ENCODE measurements at places on chromosomes 6 and 20.

DNA sequence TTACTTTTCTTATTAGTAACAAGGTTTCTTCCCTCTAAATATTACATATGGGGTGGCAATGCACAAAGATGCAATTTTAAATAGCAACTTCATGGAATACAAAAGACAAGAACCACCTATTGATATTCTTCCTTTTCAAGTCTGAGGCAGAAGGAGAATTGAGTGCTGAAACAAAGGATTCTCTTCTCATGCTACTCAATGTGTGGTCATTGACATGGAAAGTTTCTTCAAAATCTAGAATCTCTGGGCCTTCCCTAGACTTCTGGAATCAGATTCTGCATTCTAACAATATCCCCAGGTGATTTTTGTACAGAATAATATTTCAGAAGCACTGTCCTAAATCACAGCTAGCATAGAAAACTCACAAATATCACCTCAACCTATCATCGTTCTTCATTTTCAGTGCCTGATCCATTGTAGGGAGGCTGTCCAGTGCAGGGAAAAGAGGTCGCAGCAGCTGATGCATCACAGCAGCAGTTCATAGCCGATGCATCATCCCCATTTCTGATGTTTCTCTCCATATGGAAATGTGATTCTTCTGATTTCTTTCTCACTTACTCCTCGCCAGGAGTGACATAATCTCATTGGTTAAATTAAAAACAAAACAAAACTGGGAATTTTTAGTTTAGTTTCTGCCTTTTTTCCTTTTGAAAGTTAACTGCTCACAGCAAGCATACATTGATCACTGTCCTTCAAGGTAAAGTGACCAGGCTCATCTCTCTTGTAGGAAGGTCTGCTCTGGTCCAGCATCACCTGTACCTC lies 139.5 kb upstream of the FAM83B start:
- DNase-seq, result no peak

DNA sequence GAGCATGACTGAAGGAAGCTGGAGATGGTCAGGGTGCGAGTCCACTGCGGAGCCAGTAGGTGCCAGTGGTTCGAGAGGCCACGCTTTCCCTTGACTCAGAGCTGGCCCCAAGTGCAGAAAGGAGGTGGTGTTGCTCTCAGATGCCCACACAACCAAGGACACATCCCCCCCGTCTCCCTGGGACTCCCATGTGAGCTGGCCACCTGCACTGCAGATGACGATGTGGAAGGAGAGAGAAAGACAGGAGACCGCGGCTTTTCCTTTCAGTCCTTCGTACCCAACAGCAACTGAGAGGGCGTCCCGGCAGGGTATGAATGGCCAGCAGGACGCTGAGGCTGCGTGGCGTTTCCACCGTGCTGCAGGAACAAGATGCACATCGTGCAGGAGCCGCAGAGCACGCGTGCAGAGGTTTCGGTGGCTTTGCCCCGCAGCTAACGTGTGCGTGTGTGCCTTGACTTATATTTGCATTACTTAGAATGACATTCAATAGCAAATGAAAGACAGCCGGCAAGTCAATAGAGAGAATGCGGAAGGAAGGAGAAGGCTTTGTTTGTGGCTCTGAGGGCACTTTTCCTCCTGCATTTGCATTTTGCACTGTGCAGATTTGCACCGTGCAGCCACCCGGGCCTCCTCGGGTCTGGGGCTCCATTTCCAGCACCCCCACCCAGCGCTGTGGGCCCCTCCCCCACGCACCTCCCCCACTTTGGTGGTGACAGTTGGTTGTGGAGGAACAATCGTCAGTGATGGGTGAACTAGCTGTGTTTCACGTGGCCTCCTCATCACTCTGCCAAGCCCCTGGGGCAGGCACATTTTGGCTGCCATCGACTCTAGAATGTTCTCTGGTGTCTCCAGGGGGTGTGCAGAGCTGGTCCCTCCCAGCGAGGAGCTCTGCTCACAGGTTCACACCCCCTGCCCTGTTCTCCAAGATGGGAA lies 26.4 kb upstream of the BHLHE23 start:
- peak; percentile 17 for DNase-seq

DNA sequence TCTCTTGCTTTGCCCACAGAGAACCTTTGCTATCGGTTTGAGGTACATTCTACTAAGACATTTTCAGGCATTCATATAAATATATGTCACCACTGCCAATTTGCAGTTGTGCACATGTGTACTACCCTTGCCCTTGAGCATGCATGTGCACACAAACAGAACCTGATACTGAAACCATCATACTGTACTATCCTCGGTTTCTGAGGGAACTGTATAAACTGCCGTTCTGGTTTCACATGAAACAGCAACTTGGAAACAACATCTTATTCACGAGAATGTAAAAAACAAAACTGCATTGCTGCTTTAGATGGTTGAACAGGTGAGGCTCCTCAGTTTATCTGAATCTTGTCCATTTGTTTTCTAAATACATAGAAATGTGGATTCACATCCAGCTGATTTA lies 151.2 kb upstream of the TMEM170B start:
- DNase-seq, result no peak

GRCh38 chr6:73586416-73586974 lies 65.7 kb upstream of the EEF1A1 start:
- DNase-seq, result no peak

DNA sequence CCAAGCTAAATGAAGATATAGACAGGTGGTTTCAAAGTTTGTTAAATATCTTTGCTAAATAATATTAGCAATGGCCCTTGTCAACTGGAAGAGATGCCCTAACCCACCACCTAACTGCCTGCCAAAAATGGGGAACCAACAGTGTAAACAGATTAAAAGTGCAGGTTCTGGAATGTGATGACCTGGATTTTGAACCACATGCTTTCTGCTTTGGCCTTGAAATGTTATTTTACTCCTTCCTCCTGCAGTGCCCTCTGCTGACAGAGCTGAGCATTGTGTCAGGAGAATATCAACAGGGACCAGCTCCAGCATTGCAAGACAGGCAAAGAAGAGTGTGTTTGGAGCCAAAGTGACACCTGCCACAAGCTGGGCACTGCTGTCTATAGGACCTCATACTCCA lies 226.6 kb downstream of the MYLK4 start:
- no peak for DNase-seq

DNA sequence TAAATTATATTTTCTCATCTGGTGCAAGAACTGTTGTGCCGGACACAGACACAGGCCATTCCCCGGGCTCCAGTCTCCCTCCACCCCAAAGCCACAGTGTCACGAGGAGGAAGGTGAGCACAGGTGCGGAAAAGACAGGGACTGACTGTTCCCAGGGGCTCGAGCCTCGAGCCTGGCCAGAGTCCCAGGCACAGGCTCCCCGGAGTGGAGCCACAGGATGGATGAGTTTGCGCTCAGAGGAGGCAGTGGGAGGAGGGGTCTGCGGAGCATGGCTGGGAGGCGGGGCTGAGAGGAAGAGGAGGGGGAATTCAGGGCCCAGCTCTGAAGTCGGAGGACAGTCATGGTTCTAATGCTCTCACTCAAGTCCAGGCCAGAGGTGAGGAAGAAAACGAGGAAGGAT lies 284.8 kb downstream of the SMOC2 start:
- DNase-seq, result no peak

DNA sequence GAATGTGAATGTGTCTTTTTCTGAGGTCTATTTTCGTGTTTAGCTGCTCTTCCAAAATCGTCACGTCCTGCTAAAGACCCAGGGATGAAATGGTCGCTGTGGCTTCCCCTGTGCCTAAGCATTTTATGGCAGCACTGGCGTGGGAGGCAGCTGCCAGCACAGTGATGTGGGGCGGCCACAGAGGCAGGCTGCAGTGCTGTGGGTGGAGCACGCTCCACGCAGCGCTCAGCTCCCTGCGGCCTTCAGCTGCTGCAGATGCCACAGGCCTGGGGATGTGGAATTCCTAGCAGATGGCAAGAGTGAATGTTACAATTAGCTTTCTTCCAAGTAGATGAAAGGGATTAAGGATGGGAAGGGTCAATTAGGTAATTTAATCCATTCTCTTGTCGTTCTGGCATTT lies 242.6 kb downstream of the SMOC2 start:
- no peak for DNase-seq

- DNase-seq, result no peak
Measured at GRCh38 chr6:136895901-136896300, 26.2 kb upstream of the SLC35D3 start.

- DNase-seq, result no peak
Measured at GRCh38 chr20:30284281-30284905, 973.1 kb upstream of the DEFB115 start.

DNA sequence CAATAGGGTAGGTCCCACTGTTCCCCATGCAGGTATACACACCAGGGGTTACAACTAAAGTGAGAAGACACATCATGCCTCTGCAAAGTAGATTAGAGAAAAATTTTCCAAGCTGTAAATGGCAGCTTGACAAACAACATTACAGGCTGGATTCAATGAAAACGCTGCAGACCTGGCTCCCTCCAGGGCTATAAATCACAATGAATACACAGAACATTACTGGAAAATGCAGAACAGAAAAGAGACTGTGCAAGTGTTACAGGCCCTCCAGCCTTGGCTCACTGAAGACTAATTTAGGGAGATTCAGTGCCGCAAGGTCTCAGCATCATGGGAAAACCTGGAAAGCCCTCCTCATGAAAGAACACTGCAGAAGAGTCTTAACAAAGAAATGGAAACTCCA lies 207.8 kb downstream of the KHDC1L start:
- no peak for DNase-seq

DNA sequence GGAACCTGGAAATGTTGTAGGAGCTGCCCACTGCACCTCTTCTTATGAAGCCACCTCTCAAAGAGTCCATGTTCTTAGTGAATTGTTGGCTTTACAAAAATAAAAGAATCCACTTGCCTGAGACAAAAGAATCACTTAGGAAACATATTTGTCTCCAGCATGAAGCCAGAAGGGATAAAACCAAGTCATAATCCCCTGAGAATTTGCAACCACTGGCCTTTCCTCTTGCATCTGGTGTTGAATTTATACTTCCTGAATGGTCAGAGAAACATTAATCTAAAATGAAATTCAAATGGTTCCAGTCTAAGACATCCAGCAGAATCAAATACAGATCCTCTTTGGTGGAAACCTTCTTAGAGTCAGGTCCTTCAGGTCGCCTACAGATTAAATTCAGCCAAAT lies 192.5 kb upstream of the ECI2 start:
- no peak for DNase-seq

- peak; percentile 19 for DNase-seq
Measured at GRCh38 chr6:31402324-31403282, 792 bp upstream of the MICA start.

- no peak for DNase-seq
Measured at GRCh38 chr6:4397307-4397706, 261.9 kb upstream of the ECI2 start.

DNA sequence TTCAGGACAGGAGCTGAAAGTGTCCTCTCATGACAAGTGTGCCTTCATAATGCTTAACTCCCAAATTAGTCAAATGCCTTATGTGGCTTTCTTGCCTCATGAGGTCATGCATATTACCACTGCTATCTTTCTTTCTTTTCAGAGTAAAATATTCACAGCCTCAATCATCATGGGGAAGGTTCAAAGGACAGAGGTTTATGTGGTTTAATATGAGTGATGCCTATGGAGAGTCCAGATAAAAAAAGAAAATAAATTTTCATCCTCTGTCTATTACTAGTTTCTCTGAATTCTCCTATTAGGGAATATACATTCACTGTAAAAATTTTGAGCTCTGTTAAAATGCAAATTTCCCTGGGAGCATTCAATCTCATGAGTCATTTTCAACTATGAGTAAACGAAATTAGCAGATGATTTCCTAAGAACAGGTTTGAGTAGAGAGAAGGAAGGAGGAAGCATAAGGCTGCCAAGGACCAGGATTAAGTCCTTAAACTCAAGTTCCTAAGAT lies 396.9 kb upstream of the ADGRB3 start:
- DNase-seq, result no peak

DNA sequence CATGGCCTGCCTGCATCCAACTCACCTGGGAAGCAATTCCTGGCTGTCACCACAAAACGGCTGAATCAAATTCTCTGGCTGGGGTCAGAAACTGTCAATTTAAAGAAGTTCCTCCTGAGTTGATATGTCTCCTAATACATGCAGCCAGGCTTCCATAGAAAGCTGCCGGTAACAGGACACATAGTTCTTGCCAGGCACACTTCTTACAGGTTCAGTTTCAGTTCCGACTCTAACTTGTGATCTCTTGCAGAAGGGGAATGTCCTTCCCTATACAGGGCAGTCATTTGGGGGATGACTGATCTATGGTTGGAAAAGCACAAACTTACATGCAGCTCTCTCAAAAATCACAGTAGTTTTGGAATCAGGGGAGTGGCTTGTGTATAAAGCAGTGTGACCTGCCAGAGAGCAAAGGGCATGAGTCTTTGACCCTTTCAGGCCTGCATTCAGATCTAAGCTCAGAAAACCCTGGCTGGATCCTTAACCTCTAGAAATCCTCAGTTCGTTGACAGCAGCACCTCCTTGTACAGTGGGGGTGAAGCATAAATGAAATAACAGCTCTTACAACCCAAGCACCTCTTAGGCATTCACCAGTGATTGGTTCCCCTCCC lies 195.6 kb downstream of the SCP2D1 start:
- no peak for DNase-seq

DNA sequence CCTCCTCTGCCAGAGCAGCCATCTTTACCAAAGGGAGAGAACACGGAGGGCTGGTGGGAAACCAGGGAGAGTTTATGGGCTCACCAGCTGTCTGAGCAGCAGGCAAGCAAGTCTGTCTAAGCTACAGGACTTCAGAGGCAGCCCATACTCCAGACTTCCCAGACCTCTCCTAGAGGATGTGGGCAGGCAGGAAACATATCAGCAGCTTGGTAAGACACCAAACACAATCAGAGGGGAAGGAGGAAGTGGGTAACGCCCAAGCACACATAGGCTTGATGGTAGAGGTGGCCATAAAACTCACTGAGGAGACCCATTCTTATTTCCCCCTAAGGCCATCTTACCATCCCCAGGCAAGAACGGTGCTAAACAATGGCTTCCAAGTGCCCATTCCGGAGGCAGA lies 143.1 kb upstream of the ARID1B start:
- DNase-seq, result no peak

- DNase-seq, result no peak
Measured at GRCh38 chr6:83708970-83709747, at the start of gene SNAP91. SNAP91 (minus strand) TSS chr6:83709101; CDS start chr6:83707927, 1,174 bp downstream.

DNA sequence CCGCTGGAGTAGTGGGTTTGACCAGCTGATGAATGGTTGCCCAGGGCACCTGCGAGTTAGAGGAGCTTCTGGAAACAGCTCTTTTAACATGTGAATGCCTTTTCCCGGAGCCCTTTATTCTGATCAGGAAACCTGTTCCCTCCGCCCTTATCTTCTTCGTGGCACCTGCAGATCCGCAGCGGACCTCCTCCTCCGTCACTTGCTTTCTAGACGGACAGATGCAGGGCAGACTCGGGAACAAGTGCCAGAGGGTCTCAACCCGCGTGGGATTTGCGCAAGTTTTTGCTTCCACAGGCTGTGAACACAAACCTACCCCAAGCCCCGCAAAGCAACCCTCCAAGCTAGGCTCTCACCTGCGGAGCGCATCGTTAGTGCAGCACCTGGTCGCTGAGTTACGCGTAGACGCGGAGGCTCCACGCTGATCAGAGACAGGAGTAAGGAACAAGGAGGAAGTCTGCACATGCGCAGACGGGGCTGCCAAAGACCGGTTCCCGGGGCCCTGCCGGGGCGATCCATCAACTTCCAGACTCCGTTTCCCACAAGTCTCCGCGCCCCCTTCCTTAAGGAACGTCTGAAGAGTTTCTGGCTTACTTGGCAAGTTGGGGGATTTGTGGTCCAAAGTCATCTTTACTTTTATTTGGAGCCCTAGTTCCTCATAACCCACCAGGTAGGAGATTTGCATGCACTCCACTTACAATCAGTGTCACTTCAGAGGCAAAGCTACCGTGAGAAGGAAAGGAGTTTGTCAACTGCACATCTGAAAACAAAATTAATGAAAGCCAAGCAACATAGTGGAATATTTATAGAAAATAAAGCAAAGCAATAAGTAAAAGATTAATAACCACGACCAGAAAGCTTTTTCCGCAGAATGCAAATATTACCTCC lies 52.7 kb upstream of the ELMO2 start:
- no peak for DNase-seq
